ENCODE measurements at places on chromosomes 7 and 10.

DNA sequence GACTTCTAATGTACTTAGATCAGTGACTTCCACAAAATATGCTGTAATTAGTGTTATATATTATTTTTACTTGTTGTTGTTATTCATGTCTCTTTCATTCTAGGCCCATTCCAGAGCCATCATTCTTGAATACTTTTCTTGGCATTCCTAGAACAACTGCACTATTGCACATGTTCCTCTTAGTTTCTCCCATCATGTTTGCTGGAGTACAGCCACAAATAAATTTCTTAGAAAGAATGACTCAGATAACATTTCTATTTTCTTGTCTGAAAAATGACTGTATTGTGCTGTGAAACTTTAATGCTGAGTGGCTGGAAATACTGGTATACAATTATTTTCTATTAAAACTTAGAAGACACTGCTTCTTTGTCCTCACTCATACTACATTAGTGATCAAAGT is 651.0 kb upstream of the STEAP1 start:
- H3K4me3 ChIP-seq = no peak overlapping the region
- no peak for DNase-seq
- no peaks in the 10 kb centered on the region for H3K27me3 ChIP-seq
- no peak overlapping the region for H3K27ac ChIP-seq
- H3K36me3 ChIP-seq = no peaks in the 10 kb centered on the region

- H3K36me3 ChIP-seq = peaks cover 26% of the 10 kb centered on the region
- H3K4me1 ChIP-seq = peaks cover 24% of the 10 kb centered on the region
- H3K27me3 ChIP-seq = no peaks in the 10 kb centered on the region
- no peak for DNase-seq
These were observed 56.5 kb downstream of the SHTN1 start for GRCh38 chr10:116948530-116948870.

GRCh38 chr10:131806146-131806545 is 94.7 kb upstream of the PPP2R2D start:
- no peak overlapping the region for H3K27ac ChIP-seq
- no peaks in the 10 kb centered on the region for H3K4me1 ChIP-seq
- peaks cover 3% of the 10 kb centered on the region for H3K27me3 ChIP-seq

- no peak overlapping the region for H3K27ac ChIP-seq
- H3K27me3 ChIP-seq = no peaks in the 10 kb centered on the region
- H3K36me3 ChIP-seq = no peaks in the 10 kb centered on the region
- H3K4me3 ChIP-seq = no peak overlapping the region
- H3K4me1 ChIP-seq = no peaks in the 10 kb centered on the region
These were observed 66.3 kb upstream of the SORCS3 start for GRCh38 chr10:104574838-104575237.

DNA sequence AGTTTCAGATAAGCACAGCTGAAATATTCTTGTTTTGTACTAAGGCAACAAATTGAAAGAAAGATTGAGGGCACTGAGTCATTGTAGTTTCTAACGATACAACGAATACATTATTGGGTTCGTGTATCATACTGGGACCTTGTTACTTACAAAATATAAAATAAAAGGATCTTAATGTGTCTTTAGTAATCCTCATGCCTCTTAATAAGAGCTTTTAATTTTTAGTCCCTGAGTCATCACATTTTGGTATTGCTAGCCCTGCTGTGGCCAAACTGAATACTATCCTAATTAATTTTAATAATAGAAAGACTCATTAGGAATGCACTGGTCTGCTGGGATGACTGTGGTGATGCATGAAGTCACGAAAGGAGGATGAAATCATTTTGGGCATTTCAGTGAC is 309.7 kb downstream of the EXOC4 start:
- no peak for DNase-seq
- H3K4me1 ChIP-seq = no peaks in the 10 kb centered on the region
- no peak overlapping the region for H3K4me3 ChIP-seq
- no peaks in the 10 kb centered on the region for H3K27me3 ChIP-seq
- no peaks in the 10 kb centered on the region for H3K36me3 ChIP-seq

DNA sequence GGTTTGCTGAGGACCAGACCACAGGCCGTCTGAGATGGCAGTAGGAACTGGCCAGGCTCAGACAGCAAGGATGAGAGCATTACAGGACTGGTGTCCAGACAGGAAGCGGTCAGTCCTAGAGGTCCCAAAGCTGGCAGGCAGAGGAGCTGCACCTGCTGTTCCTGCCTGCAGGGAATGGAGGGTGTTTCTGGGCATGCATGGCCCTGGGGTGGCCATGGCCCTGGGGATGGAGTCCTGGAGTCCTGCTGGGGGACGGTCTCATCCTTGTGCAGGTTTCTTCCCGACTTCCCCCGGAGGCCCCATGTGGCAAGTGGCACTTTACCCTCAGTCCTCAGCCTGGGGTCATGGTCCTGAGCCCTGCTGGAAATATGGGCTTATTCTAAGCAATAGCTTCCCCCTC is 274.9 kb upstream of the ADARB2 start:
- no peaks in the 10 kb centered on the region for H3K36me3 ChIP-seq
- H3K4me3 ChIP-seq = no peak overlapping the region
- peaks cover 2% of the 10 kb centered on the region for H3K27me3 ChIP-seq
- DNase-seq = no peak
- no peak overlapping the region for H3K27ac ChIP-seq
- no peaks in the 10 kb centered on the region for H3K4me1 ChIP-seq

- peaks cover 2% of the 10 kb centered on the region for H3K4me1 ChIP-seq
- H3K27me3 ChIP-seq = peaks cover 2% of the 10 kb centered on the region
- no peak overlapping the region for H3K4me3 ChIP-seq
- no peak overlapping the region for H3K27ac ChIP-seq
- no peaks in the 10 kb centered on the region for H3K36me3 ChIP-seq
These were observed 183.5 kb upstream of the INHBA start for GRCh38 chr7:41886262-41886900.
